Activated T-cell treated with anti-CD3 and anti-CD28 coated beads, Interleukin-2, amount 50 U/mL, for 4 hours (primary cell): ENCODE measurements at places on chromosomes 7 and 10. TPM values are rescaled to one million over a fixed set of nuclear protein-coding genes. Genes with fewer than 3 reads are reported as not detected.

Gene CDK14
- 0.71 TPM for total RNA-seq

Gene SRPK2
- total RNA-seq: 32.2 TPM

Gene HMX3
- 0.16 TPM for total RNA-seq

- no peak for DNase-seq
These were observed 320.7 kb downstream of the GRID1 start for GRCh38 chr10:86045896-86046295.

GRCh38 chr7:18503126-18503866 lies 7.7 kb downstream of the HDAC9 start:
- DNase-seq: no peak
